ENCODE measurements at places on chromosomes 13 and 19. TPM values are rescaled to one million over a fixed set of nuclear protein-coding genes. Genes with fewer than 3 reads are reported as not detected.
A peak's percentile ranks its signal among the peaks of the same experiment; 100 is the strongest.

GRCh38 chr13:44352202-44352601 lies 21.4 kb upstream of the SERP2 start:
- no peaks in the 10 kb centered on the region for H3K36me3 ChIP-seq
- no peaks in the 10 kb centered on the region for H3K4me1 ChIP-seq
- H3K27ac ChIP-seq = no peak overlapping the region
- no peak for DNase-seq
- H3K4me3 ChIP-seq = no peak overlapping the region

DNA sequence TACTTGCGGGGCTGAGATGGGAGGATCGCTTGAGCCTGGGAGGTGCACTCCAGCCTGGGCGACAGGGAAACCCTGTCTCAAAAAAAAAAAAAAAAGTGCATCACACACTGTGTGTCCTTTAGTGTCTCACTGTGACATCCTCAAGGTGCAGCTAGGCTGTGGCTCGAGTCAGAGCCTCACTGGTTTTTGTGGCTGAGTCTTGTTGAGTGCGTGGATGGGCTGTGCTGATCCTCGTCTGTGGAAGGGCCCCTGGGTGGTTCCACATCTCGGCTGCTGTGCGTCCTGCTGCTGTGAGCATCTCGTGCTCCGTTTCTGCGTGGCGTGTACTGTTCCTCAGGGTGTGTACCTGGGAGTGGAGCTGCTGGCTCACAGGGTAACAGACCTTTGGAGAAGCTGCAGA lies 11.2 kb downstream of the STK11 start:
- H3K4me3 ChIP-seq = no peak overlapping the region
- H3K27ac ChIP-seq = peak overlapping the region; percentile 83
- no peaks in the 10 kb centered on the region for H3K36me3 ChIP-seq
- DNase-seq = no peak
- peaks cover 88% of the 10 kb centered on the region for H3K4me1 ChIP-seq
- no peaks in the 10 kb centered on the region for H3K27me3 ChIP-seq

- H3K4me1 ChIP-seq = no peaks in the 10 kb centered on the region
- H3K27me3 ChIP-seq = no peaks in the 10 kb centered on the region
- no peak overlapping the region for H3K27ac ChIP-seq
- DNase-seq = no peak
- peaks cover 64% of the 10 kb centered on the region for H3K36me3 ChIP-seq
Measured at GRCh38 chr19:46674416-46675178, 13.6 kb upstream of the DACT3 start.

DNA sequence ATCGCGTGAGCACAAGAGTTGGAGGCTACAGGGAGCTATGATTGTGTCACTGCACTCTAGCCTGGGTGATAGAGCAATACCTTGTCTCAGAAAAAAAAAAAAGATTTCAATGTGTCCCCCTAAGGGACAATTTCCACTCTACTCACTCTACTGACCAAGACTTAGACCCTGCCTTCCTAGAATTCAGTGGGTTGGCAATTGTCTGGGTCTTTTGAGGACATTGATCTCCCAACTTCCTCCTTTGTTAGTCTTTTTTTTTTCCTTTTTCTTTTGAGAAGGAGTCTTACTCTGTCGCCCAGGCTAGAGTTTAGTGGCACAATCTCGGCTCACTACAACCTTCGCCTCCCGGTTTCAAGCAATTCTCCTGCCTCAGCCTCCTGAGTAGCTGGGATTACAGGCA lies 2.2 kb downstream of the SPTBN4 start:
- DNase-seq = no peak
- no peaks in the 10 kb centered on the region for H3K36me3 ChIP-seq
- no peak overlapping the region for H3K4me3 ChIP-seq
- H3K27me3 ChIP-seq = no peaks in the 10 kb centered on the region

CD70 gene
- total RNA-seq = not detected

- no peak overlapping the region for H3K27ac ChIP-seq
- DNase-seq = no peak
- H3K4me1 ChIP-seq = peaks cover 51% of the 10 kb centered on the region
Measured at GRCh38 chr19:1093330-1093729, 1.8 kb downstream of the POLR2E start.

DNA sequence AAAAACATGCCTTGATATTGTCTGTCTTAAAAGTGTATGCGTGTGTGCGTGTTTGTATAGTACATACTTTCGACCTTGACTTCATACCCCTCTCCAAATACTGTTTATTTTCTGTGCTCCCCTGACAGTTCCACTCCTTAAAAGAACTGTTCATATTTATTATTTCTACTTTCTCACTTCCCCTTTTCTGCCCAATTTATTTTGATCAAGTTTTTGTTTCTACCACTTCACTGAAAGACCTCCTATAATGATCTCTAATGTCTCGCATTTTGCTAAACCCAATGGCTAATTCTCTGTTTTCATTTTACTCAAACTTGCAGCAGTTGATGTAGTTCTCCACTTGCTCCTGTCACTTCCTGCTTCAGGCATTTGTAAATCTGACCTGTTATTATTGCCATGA lies 426.1 kb upstream of the KLF12 start:
- no peak overlapping the region for H3K4me3 ChIP-seq
- H3K27ac ChIP-seq = no peak overlapping the region
- H3K4me1 ChIP-seq = no peaks in the 10 kb centered on the region
- H3K36me3 ChIP-seq = no peaks in the 10 kb centered on the region
- no peaks in the 10 kb centered on the region for H3K27me3 ChIP-seq

All from esophagus muscularis mucosa (tissue), 4 donors.